Fibroblast of villous mesenchyme (primary cell): ENCODE measurements at places on chromosomes 12 and 14.
A peak's percentile ranks its signal among the peaks of the same experiment; 100 is the strongest.

DNA sequence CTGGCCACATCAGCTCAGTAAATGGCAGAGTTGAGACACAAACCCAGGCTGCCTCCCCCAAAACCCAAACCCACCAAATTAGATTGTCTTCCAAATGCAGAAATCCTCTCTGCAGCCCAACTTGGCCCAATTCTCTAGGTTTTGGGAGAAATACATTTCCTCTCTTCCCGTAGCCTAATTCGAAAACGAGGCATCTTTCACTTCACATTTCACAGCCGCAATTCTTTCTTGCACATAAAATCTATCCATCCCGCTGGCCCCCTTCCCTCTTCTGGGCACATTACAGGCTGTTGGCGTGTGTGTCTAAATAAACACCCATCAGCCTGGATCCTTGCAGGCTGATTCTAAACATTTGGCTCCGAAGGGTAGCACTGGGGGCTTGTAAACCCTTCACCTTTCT, 83.8 kb upstream of the VRK1 start:
- DNase-seq, result no peak

DNA sequence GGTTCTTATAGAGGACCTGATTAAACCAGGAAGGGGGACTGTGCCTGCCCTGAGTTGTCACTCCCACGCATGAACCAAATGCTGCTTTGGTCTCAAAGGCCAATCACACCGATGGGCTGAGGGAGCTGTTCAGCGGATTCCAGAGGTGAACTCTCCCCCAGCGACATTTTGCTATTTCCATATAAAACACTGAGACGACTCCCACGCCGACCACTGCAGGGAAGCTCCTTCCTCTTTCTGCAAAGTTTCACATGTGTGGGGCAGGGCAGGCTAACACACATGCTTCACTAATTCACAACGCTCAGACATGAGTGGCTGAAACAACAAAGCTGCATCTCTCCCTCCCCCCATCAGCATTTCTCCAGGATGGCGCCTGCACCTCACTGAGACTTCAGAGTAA, 37.8 kb upstream of the TMEM132D start:
- no peak for DNase-seq

DNA sequence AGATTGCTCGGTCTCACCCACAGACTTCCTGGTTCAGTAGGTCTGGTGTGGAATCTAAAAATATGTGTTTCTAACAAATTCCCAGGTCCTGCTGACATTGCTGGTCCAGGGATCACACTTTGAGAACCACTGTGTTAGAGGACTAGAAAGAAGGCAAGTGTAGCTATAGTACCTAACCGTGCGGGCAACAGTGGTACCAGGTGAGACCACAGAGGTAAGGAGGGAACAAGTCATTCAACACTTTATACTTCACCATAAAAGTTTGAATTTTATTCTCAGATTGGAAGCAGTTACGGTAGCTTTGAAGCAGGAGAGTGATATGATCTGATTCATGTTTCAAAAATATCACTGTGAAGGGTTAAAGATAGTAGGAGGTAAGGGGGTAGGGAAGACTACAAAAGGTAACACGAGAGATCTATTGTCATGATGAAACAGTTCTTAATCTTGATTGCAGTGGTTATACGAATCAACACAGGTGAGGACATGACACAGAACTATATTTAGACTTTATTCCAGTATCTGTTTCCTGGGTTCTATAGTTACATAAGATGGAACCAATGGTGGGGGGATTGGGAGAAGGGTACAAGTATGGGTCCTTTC, 73.5 kb downstream of the CDK17 start:
- no peak for DNase-seq

DNA sequence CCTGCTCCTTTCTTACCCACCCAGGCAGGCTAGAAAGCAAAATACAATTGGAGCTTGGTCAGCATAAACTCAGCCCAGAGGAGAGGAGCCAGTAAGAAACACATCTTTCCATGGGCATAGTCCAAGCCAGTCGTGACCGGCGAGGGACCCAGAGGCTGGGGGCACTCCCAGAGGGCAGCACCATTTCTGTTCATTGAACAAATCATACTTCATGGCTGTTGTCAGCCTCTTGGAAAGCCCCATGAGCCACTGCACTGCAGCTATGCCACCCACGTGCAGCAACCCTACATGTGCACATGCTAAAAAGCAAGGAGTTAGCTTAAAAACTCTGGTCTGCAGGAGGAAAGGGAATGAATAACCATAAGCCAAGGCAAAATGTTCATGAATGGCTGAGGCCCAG, 90.0 kb upstream of the CDKN3 start:
- no peak for DNase-seq

GRCh38 chr12:30757316-30757715, 2.6 kb upstream of the CAPRIN2 start:
- DNase-seq, result no peak

GRCh38 chr14:67417633-67418032, 5.7 kb upstream of the PLEK2 start:
- peak; percentile 31 for DNase-seq
